Cortex of kidney (tissue), 1 donor: ENCODE measurements at places on chromosomes 11 and 22.

DNA sequence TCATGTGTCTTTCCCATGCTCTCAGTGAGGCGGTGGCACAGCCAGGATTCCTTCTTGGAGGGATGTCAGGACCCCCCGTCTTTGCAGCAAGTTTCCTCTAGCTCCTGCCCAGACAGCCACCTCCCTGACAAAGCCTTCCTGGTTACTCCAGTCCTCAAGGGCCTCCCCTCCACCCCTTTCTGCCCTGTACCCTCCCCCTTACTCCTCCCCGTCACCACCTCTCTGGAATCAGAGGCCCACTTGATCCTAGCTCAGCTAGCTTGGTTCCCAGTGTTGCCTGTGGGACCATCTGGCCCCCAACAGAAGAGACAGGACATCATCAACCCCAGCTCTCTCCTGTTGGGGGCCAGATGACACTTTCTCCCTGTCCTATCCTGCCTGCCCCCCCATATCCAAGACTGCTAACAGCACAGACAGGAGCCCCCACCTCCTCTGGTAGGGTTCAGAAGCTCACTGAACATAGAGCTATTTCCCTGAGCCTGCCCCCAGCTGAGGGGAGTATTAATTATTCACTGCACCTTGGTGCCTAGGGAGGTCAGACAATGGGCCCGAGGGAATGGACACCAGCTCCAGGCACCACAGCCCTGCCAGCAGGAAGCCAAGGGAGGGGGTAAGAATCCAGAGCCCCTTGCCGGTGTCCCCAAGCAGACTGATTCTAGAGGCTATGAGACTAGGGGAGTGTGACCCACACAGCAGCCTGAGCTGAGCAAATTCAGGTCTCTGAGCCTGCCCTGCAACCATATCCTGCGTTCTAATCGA lies 3.3 kb downstream of the GDPD5 start:
- no peak for DNase-seq

DNA sequence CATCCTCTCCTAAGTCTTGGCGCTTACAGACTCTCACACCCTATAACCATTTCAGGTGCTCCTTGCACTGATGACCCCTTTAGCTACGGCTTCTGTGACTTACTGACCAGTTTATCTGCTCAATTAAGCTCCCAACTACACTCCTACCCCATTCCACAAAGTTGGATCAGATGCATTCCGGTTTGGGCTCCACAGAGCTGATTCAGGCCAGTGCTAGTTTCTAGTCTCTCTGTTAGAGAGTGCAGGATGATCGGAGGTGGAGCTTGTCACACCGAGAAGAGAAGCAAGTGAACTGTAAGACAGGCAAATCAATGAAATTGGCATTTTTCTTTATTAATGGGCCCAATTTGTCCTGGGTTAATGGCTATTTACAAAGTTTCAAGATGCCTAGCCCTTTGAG lies 436.8 kb upstream of the CADM1 start:
- DNase-seq, result no peak

- DNase-seq, result no peak
Measured at GRCh38 chr11:111370902-111371578, 8.0 kb downstream of the POU2AF1 start.

DNA sequence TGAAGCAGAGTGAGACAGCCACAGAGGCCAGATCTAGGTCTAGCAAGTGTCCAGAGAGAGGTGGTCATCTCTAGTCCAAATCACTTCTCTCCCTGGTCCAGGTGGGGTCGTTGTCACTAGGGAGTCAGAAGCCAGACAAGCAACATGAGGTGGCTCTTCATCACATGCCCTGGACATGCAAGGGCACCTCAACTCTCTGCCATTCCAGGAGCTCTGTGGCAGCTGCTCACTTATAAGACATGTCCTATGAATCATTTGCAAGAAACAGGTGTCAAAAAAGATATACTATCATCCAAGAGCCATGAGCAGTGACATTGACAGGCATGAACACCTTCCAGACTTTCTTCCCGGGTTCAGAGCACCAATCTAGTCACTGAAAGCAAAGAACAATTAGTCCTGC lies 130.8 kb downstream of the GALNT18 start:
- no peak for DNase-seq

DNA sequence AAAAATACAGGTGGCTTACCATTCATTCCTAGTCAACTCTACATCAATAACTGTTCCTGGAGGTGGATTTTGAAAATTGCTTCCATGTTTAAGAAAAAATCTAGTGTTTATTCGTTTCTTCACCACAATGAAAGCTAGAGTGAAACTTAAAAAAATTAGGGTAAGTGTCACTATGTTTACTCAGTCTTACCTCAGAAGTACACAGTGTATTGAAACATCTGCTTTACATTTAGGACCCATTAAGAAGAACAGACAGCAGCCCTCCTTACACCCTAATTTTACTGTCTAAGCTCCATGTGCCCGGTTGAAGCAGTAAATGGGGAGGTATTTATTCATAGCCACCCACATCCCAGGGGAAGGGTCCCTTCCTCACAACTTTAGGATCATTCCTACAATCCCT lies 51.4 kb downstream of the PIWIL3 start:
- no peak for DNase-seq

GRCh38 chr11:60900673-60901404 lies 5.5 kb downstream of the PRPF19 start:
- no peak for DNase-seq

DNA sequence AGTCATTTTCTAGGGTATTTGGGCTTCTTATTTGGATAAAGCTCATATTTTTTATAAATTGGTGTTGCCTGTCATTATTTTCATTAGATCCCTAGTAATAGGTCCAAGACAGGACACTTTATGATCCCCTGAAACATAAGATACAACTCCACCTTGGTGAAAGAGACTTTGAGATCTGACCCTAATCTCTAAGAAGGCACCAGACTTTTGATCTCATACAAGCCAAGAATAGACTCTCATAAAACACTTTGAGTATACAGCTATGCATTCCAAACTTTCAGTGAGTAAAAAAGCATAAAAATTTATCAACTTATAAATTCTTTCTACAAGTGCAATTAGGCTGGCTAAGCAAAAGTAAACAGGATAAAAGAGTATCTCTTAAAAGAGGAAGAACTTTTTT lies 451.2 kb downstream of the MN1 start:
- DNase-seq, result no peak

GRCh38 chr11:68297052-68297378 lies 15.4 kb upstream of the LRP5 start:
- DNase-seq, result no peak

- DNase-seq, result no peak
Measured at GRCh38 chr11:66950112-66950535, 8.1 kb downstream of the PC start.
